ENCODE measurements at places on chromosomes 2 and 18. TPM values are rescaled to one million over a fixed set of nuclear protein-coding genes. Genes with fewer than 3 reads are reported as not detected.

DNA sequence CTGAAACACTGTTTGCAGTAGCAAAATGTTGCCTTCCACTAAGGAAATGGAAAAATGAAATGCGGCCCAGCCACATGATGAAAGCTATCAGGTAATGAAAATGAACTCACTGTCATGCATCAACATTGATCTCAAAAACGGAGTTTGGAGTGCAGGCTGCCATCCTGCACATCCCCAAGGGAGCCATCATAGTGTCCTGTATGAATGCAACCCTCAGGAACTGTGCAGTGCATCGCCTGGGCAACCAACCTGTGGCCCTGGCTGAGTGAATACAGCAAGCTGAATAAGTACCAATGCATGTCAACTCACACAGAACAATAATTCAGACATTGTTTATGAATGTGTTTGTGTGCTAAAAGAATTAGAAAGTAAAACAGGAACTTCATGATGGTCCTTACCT lies 23.1 kb upstream of the TXNDC2 start:
- H3K36me3 ChIP-seq = peaks cover 11% of the 10 kb centered on the region
- DNase-seq = no peak
- H3K27me3 ChIP-seq = no peaks in the 10 kb centered on the region
- no peak overlapping the region for H3K27ac ChIP-seq
- H3K4me3 ChIP-seq = no peak overlapping the region
- H3K4me1 ChIP-seq = no peaks in the 10 kb centered on the region

DNA sequence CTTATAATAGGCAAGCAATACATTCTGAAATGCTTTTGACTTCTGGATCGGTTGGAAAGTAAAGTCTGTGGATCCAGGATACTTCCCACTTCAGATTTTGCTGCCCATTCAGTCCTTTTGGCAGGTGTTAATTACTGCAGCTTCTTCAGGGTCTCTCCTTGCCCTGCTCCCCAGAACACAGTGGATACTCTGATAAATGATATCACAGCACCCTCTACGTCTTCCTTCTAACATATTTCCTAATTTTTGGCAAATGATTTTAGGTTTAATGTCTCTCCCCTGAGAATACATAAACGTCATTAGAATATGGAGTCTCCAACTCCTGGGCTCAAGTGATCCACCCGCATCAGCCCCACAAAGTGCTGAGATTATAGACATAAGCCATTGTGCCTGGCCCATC lies 249.8 kb downstream of the NYAP2 start:
- no peak for DNase-seq
- no peak overlapping the region for H3K4me3 ChIP-seq
- H3K36me3 ChIP-seq = no peaks in the 10 kb centered on the region
- no peaks in the 10 kb centered on the region for H3K4me1 ChIP-seq

Gene FAM110C
- total RNA-seq = not detected

Gene GAREM1
- total RNA-seq = 5.0 TPM

DNA sequence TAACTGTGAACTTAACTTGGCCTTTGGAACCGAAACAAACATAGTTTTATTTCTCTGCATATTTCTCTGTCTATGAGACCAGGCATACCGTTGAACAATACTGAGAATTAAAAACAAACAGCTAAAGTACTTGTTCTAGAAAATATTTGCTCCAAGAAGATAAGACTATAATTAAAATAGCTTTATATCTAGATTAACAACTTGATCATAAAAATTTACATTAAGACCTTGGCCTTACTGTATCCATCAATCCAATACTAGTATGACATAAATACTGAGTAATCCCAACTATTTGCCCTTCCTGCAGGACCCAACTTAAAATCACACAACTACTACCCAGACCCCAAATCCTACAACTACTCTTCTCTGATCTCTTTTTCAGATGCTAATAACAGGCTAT lies 260.9 kb downstream of the RIT2 start:
- H3K27ac ChIP-seq = no peak overlapping the region
- DNase-seq = no peak
- H3K4me3 ChIP-seq = no peak overlapping the region
- no peaks in the 10 kb centered on the region for H3K4me1 ChIP-seq
- no peaks in the 10 kb centered on the region for H3K27me3 ChIP-seq

DNA sequence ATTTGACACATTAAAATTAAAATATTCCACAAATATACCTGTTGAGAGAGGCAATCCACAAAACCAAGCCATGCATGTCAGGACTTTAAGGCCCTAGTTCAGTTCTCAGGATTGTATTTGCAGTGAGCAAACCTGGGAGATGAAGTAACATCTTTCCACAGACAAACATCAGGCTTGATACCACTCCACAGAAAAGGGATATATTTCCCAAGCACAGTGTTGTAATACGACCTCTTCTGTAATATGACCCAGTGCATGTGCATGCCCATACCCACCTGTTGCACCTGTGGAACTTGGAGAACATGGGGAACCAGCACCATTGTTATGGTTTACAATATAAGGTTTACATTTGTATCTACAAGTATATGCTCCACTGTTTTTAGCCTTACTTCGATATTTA lies 184.0 kb downstream of the PDE11A start:
- H3K27me3 ChIP-seq = no peaks in the 10 kb centered on the region
- H3K36me3 ChIP-seq = no peaks in the 10 kb centered on the region
- no peak overlapping the region for H3K4me3 ChIP-seq

GRCh38 chr2:144625626-144626025 lies 105.7 kb upstream of the ZEB2 start:
- H3K27ac ChIP-seq = no peak overlapping the region
- no peak for DNase-seq
- no peak overlapping the region for H3K4me3 ChIP-seq
- H3K27me3 ChIP-seq = no peaks in the 10 kb centered on the region
- no peaks in the 10 kb centered on the region for H3K36me3 ChIP-seq

Gene SETBP1
- total RNA-seq = 23.0 TPM

DNA sequence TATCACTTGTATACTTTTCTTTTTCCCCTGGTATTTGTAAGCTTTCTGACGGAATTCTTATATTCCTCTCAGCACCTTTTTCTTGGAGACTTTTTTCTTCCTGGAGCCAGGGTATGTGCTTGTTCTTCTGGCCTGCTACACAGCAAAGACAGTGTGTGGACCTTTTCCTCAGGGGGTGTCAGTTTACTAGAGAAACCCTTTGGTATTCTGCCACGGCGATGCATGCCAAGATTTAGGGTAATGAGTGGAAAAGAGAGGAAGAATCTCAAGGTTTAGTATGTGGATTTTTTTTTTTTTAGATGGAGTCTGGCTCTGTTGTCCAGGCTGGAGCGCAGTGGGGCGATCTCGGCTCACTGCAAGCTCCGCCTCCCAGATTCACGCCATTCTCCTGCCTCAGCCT lies 152.2 kb downstream of the PHLPP1 start:
- H3K36me3 ChIP-seq = no peaks in the 10 kb centered on the region
- no peak overlapping the region for H3K4me3 ChIP-seq
- H3K4me1 ChIP-seq = peaks cover 10% of the 10 kb centered on the region
- H3K27ac ChIP-seq = no peak overlapping the region
- no peak for DNase-seq

DNA sequence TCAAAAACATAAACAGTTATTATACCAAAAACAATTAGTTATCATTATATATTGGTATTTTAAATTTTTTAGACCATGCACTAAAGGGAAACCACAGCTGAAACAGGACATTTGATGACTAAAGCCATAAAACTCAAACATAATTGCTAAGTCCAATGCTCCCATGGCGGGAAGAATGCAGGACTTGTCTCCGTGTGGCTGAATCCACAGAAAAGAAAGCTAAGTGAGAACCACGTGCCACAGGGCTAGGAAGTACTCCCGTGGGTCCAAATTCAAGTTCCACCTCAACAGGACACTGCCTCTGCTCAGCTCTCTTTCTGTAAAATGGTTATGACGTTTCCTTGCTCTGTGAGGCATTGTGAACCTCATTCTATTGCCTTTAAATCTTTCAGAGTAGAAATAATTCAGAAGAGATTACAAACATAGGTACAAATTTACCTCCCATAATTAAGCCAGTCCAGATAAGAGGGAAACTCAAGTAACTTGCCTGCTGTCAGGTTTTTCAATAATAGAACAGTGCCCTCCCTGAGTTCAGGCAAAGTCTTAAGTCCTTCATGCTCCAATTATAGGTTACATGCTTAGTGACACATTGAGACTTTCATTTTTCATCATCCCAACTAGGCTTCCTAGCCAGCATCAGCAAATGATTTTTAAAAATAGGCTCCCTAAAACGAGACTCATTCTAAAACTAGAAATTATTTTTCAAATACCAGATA lies 36.7 kb downstream of the FTCDNL1 start:
- peak; percentile 39 for DNase-seq
- no peak overlapping the region for H3K4me3 ChIP-seq
- no peak overlapping the region for H3K27ac ChIP-seq
- H3K27me3 ChIP-seq = no peaks in the 10 kb centered on the region
- peaks cover 28% of the 10 kb centered on the region for H3K4me1 ChIP-seq

Gene UGT1A10
- total RNA-seq = not detected
